Foreskin melanocyte (primary cell): ENCODE measurements at places on chromosomes 1 and 21.

GRCh38 chr1:34320053-34320669, 143.5 kb downstream of the C1orf94 start:
- DNase-seq = no peak

DNA sequence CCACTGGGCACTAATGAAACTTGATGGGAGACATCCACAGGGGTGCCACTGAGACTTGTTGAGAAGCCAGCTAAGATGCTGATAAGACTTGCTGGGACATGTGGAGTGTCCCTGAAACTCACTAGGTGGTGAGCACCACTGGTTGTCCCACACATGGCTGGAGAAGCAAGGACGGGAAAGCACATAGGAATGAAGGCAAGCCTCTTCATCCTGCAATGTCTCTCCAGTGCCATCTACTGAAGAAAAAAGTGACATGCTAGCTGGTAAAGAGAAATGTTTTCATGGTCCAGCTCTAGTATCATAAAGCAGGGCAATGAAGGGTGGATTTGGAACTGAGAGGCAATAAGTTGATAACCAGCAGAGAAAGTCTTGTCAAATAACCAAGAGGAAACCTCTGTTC, 283.0 kb downstream of the PAPPA2 start:
- no peak for DNase-seq

DNA sequence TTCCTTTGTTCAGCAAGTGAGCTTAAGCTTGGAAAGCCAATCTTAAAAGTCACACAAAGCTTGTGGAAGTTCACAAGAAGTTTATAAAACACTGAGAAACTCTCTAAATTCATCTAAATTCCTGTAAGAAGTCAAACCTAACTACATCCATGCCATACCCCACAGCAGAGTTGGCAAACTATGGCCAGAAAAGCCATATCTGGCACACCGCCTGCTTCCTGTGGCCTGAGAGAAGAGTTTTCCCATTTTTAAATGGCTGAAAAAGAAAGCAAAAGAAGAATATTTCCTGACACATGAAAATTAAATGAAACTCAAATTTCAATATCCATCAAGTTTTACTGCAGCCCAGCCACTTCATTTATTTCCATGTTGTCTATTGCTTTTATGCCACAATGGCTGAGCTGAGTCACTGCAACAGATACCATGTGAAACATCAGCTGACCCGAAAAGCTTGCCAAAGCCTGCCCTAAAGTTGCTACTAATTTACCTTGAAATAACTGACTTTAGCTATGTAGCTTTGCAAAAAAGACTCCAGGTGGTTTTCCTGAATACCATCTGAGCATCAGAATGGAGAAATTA, 237.1 kb downstream of the SLC45A1 start:
- peak; percentile 66 for DNase-seq

DNA sequence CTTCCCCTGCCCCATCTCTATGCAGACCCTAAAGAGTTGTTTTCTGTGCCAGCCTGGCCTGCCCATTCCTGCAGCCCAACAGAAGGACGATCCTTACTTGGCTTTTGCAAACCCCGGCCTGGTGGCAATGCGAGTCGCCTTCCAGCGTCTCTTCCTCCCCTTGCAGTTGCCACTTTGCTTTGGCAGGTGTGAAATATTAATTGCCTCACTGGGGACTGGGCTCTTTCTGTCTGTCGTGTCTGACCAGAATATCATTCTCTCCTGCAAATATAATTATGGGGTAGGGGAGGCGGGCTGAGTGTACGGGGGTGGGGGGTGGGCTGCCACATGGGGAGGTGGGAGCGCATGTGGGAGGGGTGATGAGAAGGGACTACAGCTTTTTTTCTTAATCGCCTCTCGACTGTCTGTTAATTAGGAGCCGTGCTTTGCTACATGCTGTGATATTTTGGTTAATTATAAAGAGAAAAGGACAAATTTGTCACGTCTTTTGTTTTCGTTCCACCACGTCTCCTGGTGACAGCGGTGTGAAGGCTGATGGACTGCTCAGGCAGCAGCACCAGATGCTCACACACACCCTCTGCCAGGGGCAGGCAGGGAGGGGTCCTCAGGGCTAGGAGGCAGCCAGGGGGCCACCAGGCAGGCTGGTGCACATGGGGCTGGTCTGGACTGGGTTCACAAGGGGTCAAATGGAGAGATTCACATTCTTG, 80.1 kb upstream of the CD34 start:
- no peak for DNase-seq

- DNase-seq = no peak
Measured at GRCh38 chr1:2986549-2987305, 34.5 kb upstream of the ACTRT2 start.

DNA sequence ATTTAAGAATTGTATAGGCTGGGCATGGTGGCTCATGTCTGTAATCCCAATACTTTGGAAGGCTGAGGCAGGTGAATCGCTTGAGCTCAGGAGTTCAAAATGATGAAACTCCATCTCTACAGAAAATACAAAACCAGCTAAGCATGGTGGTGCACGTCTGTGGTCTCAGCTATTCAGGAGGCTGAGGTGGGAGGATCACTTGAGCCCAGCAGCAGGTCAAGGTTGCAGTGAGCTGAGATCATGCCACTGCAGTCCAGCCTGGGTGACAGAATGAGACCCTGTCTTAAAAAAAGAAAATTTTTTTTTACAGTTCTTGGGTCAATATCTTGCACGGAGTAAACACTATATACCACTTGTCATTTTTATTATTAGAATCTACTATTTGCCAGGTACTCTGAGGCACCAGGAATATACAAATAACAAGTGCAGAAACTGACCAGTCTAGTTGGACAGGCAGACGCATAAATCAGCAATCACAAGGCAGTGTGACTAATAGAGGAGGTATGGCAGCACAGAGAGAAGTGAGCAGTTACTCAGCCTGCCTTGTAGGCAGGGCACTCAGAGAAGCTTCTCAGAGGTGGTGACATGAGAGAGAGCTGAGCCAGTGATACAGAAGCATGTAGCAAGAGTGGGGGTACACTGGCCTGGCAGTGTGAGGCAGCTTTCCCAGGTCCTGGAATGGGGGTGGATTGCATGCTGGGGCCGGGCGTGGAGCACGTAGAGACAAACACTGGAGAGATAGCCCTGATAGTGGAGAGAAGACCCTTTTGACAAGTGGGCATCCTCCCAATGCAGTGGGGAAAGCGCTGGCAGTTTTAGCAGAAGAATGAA, 8.0 kb downstream of the PHLDA3 start:
- peak; percentile 81 for DNase-seq

DNA sequence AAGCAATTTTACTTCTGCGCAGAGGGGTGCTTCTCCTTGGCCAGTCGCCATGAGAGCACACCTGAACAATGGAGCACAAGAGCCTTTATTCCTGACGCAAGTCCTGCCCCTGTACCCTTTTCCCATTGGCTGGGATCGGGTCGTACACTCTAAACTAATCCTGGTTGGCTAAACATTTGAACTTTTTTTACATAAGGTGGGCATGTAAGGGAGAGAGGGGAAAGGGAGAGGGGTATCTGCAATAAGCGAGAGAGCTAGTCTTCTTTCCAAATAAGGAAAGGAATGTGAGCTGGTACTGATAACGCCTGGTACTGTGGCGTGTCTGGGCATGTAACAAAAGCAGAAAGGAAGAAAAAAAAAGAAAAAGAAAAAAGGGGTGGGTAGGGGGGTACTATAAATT, 21.8 kb downstream of the MFSD2A start:
- no peak for DNase-seq

DNA sequence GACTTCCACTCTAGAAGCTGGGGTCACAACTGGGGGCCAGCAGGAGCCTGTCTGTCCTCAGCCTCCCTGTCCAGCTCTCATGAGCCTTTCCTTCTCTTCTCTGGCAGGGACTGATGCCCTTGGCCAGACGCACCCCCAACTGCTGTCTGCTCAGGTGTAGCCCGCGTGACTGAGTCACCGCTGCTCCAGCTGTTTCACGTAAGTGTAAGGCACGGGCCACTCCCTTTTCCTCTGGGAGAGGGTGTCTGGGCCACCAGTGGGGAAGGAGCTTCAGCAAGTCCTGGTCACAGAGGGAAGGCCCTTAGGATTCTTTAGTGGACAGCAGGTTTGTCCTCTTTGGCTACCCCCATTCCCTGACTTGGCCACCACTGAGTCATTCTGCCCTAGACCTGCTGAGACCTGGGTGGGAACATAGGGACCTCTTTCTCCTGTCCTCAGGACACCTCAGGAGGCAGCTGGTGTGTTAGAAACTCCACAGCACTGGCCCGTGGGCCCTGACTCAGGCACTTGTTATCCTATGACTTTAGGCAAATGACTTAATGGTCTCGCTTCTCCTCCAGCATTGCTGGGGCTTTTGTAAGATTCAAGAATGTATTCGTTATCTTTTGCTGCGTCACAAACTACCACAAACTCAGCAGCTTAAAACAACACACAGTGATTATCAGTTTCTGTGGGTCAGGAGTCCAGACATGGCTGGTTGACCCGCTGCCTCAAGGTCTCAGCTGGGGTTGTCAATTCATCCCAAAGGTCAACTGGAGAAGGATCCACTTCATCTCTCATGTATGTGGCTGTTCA, 64.8 kb downstream of the FAM163A start:
- peak; percentile 20 for DNase-seq

- DNase-seq = no peak
Measured at GRCh38 chr21:42017022-42017421, 6.9 kb upstream of the ZBTB21 start.

DNA sequence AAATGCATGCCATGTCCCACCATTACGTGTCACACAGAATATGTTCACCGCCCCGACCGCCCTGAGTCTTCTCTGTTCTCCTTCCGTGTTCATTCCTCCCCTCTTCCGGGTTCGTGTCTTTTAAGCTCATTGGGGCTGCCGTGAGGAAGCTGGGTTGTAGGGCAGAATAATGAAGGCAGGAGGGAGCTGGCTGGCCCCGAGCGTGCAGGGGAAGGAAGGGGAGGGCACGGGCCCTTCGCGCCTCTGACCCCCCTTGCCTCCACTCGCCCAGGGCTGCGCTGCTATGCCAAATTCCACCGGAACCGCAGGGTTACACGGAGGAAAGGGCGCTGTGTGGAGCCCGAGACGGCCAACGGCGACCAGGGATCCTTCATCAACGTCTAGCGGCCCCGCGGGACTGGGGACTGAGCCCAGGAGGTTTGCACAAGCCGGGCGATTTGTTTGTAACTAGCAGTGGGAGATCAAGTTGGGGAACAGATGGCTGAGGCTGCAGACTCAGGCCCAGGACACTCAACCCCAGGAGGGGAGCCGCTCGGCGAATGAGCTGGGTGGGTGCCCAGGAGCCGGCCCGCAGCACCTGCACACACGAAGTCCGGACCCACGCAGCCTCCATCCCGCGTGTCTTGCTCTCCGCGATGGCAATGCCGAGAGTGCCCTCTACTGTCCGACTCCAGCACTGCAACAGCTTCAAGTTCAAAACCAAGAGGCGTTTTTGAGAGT, 16.5 kb upstream of the AGTRAP start:
- DNase-seq = peak; percentile 49

GRCh38 chr1:93805027-93805610, 73.9 kb downstream of the DNTTIP2 start:
- DNase-seq = no peak

GRCh38 chr1:155196103-155196892, 11.4 kb downstream of the THBS3 start:
- DNase-seq = no peak

DNA sequence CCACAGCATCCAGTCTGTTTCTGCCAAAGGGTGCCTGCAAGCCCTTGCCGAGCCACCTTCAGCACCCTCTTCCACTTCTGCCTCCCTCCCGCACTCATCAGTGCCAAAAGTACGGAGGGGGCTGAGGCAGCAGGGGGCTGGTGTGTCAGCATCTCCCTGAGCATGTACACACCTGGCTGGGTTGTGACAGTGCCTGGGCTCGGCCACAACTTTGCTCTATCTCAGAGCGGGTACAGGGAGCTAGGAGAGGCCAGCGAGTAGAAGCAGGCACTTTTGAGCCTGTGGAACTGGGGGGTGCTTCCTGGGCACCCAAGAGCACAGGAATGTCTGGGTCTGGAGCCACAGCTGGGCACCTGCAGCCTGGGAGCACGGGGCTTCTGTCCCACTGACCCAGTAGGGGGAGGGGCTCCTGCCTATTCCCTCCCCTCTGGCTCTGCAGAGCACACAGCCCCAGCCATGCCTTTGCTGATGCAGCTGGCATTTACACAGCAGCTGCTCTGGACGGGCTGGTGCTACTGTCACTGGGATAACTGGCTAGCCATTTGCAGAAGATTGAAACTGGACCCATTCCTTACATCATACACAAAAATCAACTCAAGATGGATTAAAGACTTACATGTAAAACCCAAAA, 319.8 kb upstream of the RRP15 start:
- DNase-seq = no peak

- no peak for DNase-seq
Measured at GRCh38 chr1:167158111-167158812, 62.4 kb upstream of the POU2F1 start.

DNA sequence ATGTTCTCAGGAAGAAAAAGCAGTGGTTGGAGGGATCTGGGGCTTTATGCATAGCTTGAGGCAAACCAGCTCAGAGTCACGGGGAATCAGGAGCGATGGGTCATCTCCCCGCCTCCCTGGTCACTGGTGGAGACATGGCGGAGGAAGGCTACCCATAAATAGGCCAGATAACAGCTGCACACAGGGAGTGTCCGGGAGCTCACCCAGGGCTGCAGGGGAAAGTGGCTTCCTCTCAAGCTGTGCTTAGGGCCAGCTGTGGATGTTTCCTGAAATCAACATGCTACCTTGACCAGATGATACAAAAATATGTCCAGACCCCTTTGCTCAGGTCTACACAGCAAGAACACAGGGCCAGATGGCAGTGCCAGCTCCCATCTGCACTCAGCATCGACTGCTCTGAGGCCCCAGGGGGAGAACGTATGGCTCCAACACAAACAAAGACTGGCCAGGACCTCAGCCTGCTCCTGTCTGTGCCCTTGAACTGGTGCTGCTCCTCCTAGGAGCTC, 27.1 kb upstream of the RERE start:
- DNase-seq = peak; percentile 93

DNA sequence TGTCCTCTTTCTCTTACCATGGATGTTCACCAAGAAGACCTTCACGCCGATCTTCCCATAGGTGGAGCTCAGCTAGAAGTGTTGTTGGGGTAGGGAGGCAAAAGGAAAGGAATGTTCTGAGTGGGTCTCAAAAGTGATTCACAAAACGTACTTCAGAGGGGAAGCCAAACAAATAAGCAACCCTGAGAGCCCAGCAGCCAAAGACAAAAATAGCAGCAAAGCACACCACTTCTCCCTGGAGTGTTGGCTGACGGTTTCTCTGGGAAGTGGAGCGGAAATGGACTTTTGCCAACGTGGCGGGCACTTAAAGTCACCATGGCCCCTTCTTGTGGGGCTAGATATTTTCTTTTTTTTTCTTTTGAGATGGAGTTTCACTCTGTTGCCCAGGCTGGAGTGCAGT, 23.1 kb downstream of the SLC26A9 start:
- no peak for DNase-seq

DNA sequence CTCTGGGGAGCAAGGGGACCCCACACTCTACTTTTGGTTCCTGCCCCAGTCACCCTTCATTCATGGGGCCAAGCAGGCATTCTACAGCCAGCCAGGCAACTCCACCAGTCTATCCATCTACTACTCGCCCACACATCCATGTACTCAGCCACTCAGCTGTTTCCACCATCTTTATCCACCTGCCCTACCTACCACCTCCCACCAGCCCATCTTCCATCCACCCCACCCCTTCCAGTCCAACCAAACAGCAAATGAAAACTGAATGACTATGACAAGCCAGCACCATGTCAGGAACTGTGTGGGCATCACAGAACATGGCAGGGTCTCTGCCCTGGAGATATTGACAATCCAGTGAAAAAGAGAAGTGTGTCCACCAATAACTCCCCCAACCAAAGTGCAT, 7.9 kb downstream of the LAD1 start:
- no peak for DNase-seq
